ENCODE measurements at places on chromosomes 13 and 19.
A peak's percentile ranks its signal among the peaks of the same experiment; 100 is the strongest.

DNA sequence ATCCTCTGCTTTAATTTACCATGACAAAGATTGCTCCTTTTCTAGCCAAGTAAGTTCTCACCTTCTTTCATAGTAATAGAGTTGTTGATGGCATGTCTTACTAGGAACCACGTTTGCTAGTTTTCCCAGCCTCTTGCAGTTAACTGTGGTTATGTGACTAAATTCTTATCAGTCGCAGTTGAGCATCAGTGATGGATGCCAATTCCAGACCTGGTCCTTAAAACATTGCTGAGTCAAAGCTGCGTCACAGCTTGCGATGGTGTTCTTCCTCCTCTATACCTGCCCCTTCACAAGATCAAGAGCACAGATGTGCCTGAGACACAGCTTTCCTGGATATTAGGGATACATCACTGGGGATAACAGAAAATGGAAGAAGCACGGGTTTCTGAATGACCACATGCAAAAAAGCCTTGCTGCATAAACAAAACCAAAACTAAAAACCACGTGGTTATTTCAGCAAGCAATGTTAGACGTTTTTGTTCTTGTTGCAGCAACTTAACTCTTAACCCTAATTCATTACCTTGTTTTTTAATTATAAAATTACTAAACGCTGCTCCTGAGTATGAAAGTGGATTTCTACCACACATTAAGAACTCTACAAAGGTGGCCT lies 97.6 kb upstream of the DACH1 start:
- DNase-seq, result no peak

GRCh38 chr19:52942386-52943133 lies 19.3 kb upstream of the ZNF888 start:
- peak; percentile 94 for DNase-seq

DNA sequence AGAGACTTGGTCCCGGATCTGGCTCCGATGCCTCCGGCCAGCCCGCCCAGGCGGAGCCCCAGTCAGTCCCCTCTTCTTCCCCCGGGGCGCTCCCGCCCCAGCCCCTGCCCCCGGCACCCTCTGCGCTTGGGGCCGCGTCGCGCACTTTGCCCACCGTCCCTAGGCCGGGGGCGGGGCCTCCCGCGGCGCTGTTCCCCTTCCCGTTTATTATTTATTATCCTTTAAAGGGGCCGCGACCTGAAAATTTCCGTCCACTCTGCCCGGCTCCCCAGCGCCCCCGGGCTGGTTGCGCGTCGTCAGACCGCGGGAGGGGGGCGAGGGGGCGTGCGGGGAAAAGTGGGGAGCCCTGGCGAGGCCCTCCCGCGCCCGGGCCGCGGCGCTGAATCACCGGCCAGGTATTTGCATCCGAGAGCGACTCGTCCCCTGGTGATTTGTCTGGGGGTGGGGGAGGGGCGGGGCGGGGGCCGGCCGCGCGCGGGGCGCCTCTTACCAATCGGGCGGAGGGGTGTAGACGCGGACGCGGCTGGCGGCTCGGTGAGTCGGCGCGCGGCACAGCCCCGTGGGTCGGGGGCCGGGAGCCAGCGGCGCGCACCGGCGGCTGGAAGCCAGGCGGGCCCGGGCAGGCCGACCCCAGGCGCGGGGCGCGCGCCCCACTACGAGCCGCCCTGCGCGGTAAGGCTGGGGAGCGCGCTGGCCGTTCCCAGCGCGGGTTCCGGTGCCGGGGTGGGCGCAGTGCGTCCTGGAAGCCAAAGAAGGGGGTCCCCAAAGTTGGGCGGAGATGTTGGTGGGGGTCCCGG lies at the start of gene ARID3A:
Gene ARID3A (plus strand): TSS at position 510 of the 797 bp plus-strand sequence. CDS start 3,494 bp downstream, outside the sequence.
- peak; percentile 64 for DNase-seq

DNA sequence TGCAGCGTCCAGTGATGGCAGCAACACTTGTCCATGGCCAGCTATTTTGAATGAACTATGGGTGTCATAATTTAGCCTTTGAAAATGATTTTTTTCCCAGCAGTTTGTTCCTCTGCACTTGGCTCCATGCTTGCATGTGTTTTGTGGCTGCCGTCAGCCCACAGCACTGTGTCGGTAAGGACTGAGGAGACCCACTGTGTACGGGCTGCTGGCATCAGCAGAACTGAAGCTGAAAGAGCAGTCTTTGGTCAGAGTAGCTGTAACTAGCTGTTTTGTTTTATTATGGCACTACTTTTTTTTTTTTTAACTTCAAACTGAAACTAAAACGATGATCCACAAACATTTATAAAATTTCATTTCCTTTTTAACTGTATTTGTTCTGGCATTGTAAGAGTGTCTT lies 50.3 kb upstream of the TEX29 start:
- DNase-seq, result no peak

- DNase-seq, result no peak
Observed at GRCh38 chr13:111506125-111506524, 185.7 kb downstream of the TEX29 start.

DNA sequence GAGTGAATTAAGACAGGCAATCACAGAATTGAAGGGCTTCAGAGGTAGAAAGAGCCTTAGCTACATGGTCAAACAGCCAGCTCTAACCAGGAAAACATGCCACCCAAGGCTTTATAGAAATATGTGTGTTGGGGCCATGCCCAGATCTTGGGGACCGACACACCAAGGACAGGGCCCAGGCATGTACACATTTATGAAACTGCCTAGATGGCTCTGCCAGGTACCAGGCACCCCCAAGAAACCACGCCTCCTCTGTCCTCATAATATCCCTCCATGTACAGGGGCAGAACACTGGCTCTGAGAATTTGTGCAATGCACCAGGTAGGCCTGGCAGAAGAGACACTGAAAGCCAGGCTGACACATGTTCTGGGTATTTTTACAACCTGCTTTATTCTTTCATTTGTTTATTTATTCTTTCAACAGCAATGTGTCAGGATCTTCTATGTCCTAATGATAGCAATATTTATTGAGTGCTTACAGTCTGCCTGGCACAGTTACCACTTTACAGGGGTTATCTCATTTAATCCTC lies 137.9 kb upstream of the LSM14A start:
- DNase-seq, result no peak

- DNase-seq, result no peak
Observed at GRCh38 chr13:84903391-84903790, 895.8 kb downstream of the SLITRK6 start.

DNA sequence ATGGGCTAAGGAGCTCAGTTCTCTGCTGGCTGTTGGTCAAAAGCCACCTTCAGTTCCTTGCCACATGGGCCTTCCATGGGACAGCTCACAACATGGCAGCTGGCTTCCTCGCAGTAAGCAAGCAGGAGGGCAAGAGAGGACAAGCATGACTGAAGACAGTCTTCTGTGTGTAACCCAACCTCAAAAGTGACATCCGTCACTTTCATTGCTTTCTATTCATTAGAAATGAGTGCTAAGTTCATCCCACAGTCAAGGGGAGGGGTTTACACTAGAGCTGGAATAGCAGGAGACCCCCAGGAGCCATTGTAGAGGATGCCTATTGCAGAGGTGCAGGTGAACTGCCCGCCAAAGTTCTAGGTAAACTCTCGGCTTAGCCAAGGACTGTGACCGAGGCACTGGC lies 163.3 kb downstream of the NUFIP1 start:
- DNase-seq, result no peak

- no peak for DNase-seq
Observed at GRCh38 chr13:73331556-73331955, 272.8 kb downstream of the KLF5 start.

GRCh38 chr13:46131705-46132104 lies 26.9 kb upstream of the CPB2 start:
- no peak for DNase-seq

- no peak for DNase-seq
Observed at GRCh38 chr13:87393358-87393757, 277.8 kb upstream of the SLITRK5 start.

DNA sequence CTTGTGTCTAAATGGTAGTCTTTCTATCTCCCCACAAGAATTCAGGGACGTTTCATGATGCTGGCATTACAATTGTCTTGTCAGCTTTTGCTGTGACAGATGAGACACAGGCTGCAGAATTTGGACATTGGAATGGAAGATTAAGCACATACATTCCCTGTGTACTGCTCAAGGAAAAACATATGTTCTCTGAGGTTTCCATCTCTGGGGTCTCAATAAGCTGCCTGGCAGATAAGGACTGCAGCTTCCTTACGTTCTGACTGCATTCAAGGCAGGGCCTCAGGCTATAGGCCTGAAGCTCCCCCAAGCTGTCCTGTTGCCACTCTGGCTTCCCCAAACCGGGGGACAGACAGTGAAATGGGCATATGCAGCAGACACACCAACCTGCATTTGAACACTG lies 91.3 kb upstream of the KL start:
- DNase-seq, result no peak
